ENCODE measurements at places on chromosomes 1 and 21.

- no peak for DNase-seq
Measured at GRCh38 chr1:177464686-177465085, 293.9 kb downstream of the BRINP2 start.

- DNase-seq = no peak
Measured at GRCh38 chr1:92123868-92124267, 43.7 kb downstream of the BTBD8 start.

DNA sequence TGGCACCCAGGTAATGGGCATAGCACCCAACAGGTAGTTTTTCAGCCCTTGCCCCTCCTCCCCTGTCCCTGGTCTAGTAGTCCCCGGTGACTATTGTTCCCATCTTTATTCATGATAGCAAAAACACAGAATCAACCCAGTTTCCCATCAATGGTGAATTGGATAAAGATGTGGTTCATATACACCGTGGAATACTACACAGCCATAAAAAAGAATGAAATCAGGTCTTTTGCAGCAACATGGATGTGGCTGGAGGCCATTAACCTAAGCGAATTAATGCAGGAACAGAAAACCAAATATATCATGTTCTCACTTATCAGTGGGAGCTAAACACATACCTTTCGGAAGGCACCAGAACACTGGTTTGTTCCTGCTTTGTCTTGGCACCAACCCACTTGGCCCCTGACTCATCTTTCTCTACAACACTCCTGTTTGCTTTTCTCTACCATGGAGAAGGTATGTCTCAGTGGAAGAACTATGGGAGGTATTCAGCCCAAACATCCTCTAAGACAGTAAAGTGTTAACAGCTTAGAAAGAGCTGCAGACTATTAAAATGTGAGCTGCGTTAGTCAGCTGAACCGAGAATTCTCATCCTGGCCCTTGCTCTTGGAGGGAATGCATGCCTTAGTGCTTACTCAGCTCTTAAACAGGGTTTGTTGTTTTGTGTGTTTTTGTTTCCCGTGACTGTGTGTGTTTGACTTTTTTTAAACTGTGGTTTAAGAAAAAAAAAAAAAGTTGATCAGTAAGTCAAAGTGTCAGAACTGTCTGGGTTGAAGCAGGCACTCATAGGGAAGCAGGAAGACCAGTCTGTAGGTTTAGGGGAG is 203.0 kb downstream of the TOMM20 start:
- peak; percentile 99 for DNase-seq

DNA sequence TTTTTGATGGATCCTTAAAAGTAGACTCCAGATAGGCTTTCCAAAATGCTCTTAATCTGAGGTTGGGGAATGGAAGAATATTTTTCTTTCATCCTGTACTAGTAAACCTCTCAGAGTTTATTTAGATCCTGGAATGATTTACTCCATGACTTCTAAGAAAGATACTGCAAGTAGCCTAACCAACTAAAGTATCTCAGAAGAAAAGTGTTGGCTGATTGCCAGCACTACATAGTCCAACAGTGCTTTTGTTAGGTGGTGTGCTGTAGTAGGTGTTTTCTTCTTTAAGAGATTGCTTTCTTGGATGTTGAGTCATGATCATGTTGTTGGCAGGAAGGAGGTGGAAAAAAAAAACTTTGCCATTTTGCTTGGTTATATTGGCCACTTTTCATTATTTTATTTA is 119.8 kb downstream of the OSBPL9 start:
- peak; percentile 31 for DNase-seq

- no peak for DNase-seq
Measured at GRCh38 chr1:56526571-56527174, 52.7 kb downstream of the PLPP3 start.

DNA sequence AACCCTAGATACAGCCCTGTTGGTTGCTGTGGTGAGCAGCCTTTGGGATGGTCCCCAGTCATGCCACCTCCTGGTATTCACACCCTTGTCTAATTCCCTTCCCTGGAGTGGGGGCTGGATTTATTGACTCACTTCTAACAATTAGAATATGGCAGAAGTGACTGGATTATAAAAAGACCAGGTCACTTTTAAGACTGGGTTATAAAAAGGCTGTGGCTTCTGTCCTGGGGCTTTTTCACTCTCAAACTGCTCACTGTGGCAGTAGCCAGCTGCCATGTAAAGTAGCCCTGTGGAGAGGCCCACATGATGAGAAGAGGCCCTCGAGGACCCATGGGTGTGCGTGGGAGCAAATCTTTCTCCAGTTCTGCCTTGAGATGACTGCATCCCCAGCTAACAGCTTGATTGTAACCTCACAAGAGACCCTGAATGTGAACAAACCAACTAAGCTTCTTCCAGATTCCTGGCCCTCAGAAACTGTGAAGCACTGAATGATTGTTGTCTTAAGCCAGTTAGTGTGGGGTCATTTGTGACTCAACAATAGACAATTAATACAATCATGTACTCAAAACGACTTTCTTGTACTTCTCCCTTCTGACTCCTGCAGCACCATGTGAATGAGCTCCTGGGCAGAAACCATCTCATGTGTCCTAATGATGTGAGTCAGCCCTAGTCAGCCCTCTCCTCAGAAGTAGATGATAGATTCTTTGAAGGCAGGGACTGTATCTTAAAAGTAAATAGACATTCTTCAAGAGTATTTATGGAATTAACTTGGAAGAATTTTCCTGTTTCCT is 234.9 kb downstream of the TNR start:
- DNase-seq = no peak

- no peak for DNase-seq
Measured at GRCh38 chr1:206512058-206512850, 4.9 kb downstream of the RASSF5 start.

GRCh38 chr1:7975212-7975865 is 13.8 kb downstream of the PARK7 start:
- peak; percentile 22 for DNase-seq

- no peak for DNase-seq
Measured at GRCh38 chr1:27634177-27634984, 604 bp downstream of the FGR start.

- DNase-seq = no peak
Measured at GRCh38 chr1:109624201-109625010, 4.8 kb downstream of the AMPD2 start.

Data from epithelial cell of prostate (primary cell).